ENCODE measurements at places on chromosomes 3 and 15. TPM values are rescaled to one million over a fixed set of nuclear protein-coding genes. Genes with fewer than 3 reads are reported as not detected.

Gene TNFAIP8L3
- 74.1 TPM for total RNA-seq

Gene TMEM40
- total RNA-seq = not detected

Gene ECE2
- not detected for total RNA-seq

Gene TUSC7
- total RNA-seq = not detected

Gene RTP3
- not detected for total RNA-seq

Gene GUCA1C
- total RNA-seq = not detected

Gene CPEB1
- not detected for total RNA-seq

Gene UBE2E2
- total RNA-seq = 73.8 TPM

Gene LAMB2
- 255 TPM for total RNA-seq

Gene SH3BP5
- 59.8 TPM for total RNA-seq

Gene CNTN4
- total RNA-seq = 0.33 TPM

Gene HDGFL3
- 103 TPM for total RNA-seq

Gene ARHGEF26
- total RNA-seq = 0.65 TPM

Gene HCN4
- not detected for total RNA-seq

Gene CHRNA5
- total RNA-seq = 6.9 TPM

Gene LRRC3B
- total RNA-seq = not detected

Gene PTX3
- 395 TPM for total RNA-seq

Gene SIDT1
- 0.10 TPM for total RNA-seq

Gene TTLL13
- total RNA-seq = 0.38 TPM

Gene ACKR2
- not detected for total RNA-seq

Gene ECT2
- 53.4 TPM for total RNA-seq

Gene CNTN6
- total RNA-seq = not detected

Gene ASB14
- not detected for total RNA-seq

Gene OXTR
- 0.65 TPM for total RNA-seq

Gene FAM174B
- 39.5 TPM for total RNA-seq

Gene MOBP
- 0.19 TPM for total RNA-seq

Gene GALNT15
- total RNA-seq = 19.9 TPM

Gene TMC3
- not detected for total RNA-seq

Gene TLR9
- under 0.01 TPM for total RNA-seq

Gene NR1I2
- total RNA-seq = not detected

Gene ZDHHC3
- total RNA-seq = 89.5 TPM
